Mucosa of gallbladder (tissue), 1 donor: ENCODE measurements at places on chromosomes 5 and 9. TPM values are rescaled to one million over a fixed set of nuclear protein-coding genes. Genes with fewer than 3 reads are reported as not detected.
A peak's percentile ranks its signal among the peaks of the same experiment; 100 is the strongest.

CCDC180 gene
- 4.0 TPM for total RNA-seq

GPR151 gene
- not detected for total RNA-seq

CEL gene
- total RNA-seq, result 11.9 TPM

CDX1 gene
- total RNA-seq, result 0.29 TPM

GRCh38 chr9:117555964-117556629 is 141.2 kb upstream of the ASTN2 start:
- DNase-seq, result peak; percentile 62

- DNase-seq, result no peak
Observed at GRCh38 chr9:2838371-2839000, 5.4 kb downstream of the PUM3 start.

DNA sequence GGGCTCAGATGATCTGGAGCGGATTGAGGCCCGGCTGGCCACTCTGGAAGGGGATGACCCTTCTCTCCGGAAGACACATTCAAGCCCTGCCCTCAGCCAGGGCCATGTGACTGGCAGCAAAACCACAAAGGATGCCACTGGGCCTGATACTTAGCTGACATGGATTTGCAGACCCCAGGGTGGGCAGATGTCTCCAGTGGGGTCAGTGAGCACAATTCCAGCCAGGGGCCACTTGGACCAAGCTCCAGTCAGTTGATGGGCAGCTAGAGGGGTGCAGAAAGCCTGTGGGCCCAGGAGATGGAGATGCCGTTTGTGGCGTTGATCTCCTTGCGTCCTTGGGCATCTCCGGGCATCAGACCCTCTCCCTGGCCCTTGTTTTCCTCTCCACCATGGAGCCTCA is 46.7 kb downstream of the PSD2 start:
- no peak for DNase-seq

GRCh38 chr5:146588331-146589027 is 72.5 kb upstream of the GPR151 start:
- no peak for DNase-seq

- DNase-seq, result no peak
Observed at GRCh38 chr9:133050142-133050541, 11.6 kb upstream of the CEL start.

DNA sequence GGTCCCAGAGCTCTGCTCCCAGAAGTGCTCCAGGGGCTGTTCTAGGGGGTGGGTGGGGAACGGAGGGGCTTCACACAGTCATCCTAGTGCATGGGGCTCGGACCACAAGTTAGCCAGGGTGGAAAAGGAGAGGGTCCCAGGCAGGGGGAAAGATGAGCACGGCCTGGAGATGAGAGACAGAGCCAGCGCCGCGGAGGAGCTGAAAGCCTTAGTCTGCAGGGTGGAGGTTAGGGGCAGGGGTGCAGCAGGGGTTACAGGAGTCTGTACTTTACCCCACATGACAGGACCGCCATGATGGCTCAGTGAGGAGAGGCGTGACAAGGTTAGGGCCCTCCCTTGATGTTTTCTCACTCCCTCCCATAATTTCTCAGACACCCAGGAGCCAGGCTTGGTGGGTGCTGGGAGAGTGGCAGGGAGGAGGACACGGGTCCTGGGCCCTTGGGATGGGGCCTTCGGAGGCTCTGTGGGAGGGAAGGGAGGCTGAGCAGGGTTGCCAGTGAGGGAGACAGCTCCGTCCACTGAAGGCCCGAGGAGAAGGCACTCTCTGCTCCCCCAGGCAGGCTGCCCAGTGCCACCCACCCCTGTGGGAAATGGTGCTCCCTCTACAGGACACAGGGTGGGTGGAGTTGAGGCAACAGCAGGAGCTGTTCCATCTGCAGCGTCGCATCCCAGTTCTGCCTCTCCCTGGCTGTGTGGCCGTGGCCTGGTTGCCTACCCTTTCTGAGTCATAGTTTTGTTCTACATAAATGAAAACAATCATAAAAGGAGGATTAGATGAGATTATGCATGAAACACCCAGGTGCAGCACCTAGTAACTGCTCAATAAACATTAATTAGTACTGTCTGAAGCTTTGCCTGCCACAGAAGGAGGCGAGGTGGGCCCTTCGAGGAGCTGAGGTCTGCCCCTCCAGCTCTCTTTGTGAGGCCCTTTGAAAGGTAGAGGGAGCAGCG is 66.2 kb downstream of the NDST1 start:
- DNase-seq, result no peak

DNA sequence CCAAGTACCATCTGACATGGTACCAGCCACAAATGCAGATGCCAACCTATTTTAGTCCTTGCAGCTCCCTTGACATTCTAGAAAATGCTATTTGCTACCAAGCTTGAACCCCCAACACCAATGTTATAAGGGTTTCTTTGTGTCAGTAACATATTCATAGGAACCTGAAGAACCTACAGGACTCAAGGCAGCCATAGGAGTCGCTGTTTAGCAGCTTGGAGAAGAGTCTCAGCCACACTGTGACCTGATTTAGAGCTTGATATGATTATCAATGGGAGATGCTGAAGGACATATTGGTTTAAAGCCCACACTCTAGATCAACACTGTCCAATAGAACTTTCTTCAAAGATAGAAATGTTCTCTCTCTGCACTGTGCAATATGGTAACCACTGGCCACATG is 6.4 kb upstream of the ZFR start:
- no peak for DNase-seq

- DNase-seq, result no peak
Observed at GRCh38 chr5:59115345-59115744, 532.5 kb downstream of the RAB3C start.
